ENCODE measurements at places on chromosomes 3 and 15.

GRCh38 chr15:42919799-42920518 is 619 bp downstream of the TTBK2 start:
- peak; percentile 20 for DNase-seq

GRCh38 chr3:170752571-170753155 is 117.3 kb downstream of the RPL22L1 start:
- no peak for DNase-seq

DNA sequence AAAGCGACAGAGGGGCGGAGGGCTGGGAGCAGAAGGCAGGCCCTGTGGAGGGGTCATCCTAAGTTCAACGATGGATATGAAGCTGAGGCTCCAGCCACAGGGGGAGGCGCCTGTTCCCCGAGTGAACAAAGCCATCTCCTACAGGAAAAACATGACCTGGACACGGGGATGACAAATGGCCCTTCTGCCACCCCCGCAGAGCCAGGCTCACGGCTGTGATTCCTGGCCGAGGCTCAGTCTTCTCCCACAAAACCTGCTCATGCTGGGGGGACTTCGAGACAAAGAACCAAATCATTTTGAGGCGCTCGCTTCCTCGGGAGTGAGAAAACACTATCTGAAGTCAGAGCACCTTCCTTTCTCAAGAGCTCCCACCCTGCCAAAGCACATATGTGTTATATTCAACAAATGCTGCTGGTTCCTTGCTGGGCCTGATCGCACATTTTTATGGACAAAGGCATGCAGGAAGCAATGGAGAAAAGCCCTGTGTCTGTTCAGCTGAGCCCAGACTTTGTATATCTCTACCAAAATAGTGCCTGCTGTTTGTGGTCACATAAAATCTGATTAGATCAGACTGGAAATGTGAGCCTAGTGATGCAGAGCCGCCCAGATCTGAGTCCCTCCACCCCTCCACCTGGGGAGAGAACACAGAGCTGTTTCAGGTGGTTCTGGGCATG is 5.6 kb downstream of the RBP1 start:
- no peak for DNase-seq

GRCh38 chr3:68706096-68706495 is 226.3 kb downstream of the TAFA4 start:
- DNase-seq, result no peak

GRCh38 chr3:22475665-22476240 is 724.7 kb upstream of the ZNF385D start:
- no peak for DNase-seq

DNA sequence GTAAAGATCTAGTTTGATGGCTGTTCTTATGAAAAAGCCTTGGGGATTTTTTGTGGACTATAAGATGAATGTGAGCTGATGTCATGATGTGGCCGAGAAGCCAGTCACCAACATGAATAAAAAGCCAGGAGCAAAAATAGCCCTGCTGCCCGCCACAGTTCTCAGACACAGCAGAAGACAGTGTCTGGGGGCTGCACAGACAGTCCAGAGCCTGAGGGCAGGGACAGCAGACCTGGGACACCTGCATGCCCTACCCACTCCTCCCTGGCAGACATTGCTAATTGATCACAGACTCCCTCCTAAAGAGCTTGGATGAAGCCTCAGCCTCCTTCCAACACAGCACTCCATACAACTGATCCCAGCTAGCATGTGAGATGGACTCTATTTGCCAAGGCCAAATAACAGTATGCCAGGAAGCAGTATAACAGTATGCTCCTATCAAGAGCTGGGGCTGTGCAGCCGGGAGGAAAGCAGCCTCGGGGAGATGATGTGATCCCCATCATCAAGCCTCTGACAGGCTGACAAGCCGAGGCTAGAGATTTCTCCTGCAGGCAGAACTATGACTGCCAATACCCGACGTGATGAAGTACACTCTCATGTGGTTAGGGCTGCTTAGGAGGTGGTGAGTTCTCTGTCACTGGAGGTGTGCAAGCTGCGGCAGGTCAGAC is 105.4 kb upstream of the RPL32 start:
- no peak for DNase-seq

- DNase-seq, result no peak
Observed at GRCh38 chr15:90930861-90931574, 1.3 kb downstream of the HDDC3 start.

DNA sequence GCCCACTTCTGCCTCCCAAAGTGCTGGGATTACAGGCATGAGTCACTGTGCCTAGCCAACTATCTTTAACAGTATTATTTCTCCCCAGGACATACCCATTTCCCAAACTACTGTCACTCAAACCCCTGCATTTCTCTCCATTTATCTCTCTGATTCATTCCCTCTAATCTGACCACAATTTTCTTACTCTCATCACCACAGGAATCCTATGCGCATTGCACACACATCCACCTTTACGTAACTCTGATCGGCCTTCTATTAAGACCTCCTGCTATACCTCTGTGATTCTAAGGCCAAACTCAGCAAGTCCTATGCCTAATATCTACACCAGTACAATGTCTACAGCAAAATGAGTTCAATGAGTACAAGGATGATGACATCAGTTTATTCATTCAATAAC is 235.0 kb downstream of the ULK4 start:
- no peak for DNase-seq

All from HS-27A (cell line).